ENCODE measurements at places on chromosomes 2 and 18. TPM values are rescaled to one million over a fixed set of nuclear protein-coding genes. Genes with fewer than 3 reads are reported as not detected.

- no peaks in the 10 kb centered on the region for H3K4me1 ChIP-seq
- DNase-seq: no peak
- no peak overlapping the region for H3K4me3 ChIP-seq
- no peaks in the 10 kb centered on the region for H3K27me3 ChIP-seq
- no peak overlapping the region for H3K27ac ChIP-seq
Observed at GRCh38 chr2:37379881-37380296, 35.5 kb downstream of the QPCT start.

DNA sequence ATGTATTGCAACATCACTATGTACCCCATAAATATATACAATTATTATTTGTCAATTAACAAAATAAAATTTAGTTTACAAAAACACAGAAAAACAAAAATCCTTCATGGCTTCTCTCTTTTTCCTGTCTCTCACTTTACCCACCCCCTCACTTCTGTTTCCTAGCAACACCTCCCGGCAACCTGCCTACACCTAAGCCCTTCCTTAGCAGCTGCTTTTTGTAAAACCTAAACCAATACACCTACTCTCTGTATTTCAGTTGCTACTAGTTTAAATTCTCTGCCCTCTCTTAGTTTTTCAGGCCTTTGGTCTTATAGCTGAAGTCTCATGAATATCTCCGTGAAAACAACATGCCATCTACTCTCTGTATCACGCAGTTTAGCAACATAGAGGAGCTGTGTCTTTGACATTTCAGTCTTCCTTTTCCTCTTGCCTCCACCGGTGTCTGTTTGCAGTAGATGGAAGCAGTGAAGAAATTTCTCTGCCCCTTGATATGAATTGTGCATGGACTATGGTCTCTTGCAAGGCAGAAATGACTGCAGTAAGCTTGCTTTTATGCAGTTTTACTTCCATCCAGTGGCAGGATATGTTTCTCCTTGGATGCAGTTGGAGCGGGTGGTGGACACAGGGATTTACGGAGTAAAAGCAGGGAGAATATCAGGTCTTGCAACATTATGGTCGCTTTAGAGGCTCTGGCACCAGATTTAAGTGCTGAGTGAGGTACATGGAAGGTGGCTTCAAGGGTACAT is 42.0 kb upstream of the ZDBF2 start:
- H3K4me1 ChIP-seq: no peaks in the 10 kb centered on the region
- no peak for DNase-seq
- no peak overlapping the region for H3K4me3 ChIP-seq
- H3K27me3 ChIP-seq: peaks cover 1% of the 10 kb centered on the region
- no peak overlapping the region for H3K27ac ChIP-seq

- H3K36me3 ChIP-seq: no peaks in the 10 kb centered on the region
- H3K27ac ChIP-seq: no peak overlapping the region
- no peak for DNase-seq
- H3K27me3 ChIP-seq: no peaks in the 10 kb centered on the region
- H3K4me3 ChIP-seq: no peak overlapping the region
- H3K4me1 ChIP-seq: peaks cover 2% of the 10 kb centered on the region
Observed at GRCh38 chr2:231970461-231970860, 8.9 kb downstream of the DIS3L2 start.

GRCh38 chr2:45218931-45219339 is 209.7 kb upstream of the SIX2 start:
- no peaks in the 10 kb centered on the region for H3K4me1 ChIP-seq
- no peaks in the 10 kb centered on the region for H3K27me3 ChIP-seq
- no peaks in the 10 kb centered on the region for H3K36me3 ChIP-seq
- no peak for DNase-seq
- H3K27ac ChIP-seq: no peak overlapping the region

GRCh38 chr2:211751848-211752247 is 786.8 kb downstream of the ERBB4 start:
- no peak overlapping the region for H3K27ac ChIP-seq
- no peaks in the 10 kb centered on the region for H3K27me3 ChIP-seq
- DNase-seq: no peak
- H3K36me3 ChIP-seq: no peaks in the 10 kb centered on the region
- no peak overlapping the region for H3K4me3 ChIP-seq

DNA sequence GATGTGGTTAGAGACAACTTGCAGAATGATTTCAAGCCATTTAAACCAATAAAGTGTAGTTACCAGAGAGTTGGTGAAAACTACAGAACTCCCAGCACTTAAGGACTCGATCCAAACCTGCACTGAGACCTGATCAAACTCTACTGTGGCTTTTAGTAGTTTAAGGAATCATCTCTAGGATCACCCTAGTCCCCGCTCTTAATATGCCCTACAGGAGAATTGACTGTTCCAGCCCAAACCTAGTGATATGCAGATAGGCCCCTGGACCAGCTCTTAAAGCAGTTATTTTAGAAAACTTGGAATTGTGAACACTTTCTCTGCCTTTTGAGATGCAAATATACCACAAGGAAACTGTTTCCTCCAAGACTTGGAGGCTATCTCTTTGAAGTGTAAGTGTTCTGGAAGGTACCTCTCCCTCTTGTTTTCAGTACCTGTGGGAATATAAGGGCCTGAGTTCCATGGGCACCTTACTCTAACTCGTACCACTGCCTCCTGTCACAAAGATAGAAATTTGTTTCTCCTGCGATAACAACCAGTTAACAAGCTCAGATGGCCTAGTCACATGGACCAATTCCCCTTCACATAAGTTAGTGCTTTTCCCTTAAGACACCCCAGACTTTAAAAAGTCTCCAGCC is 1367.2 kb upstream of the SLC39A10 start:
- H3K27ac ChIP-seq: no peak overlapping the region
- no peaks in the 10 kb centered on the region for H3K36me3 ChIP-seq
- H3K4me1 ChIP-seq: no peaks in the 10 kb centered on the region
- DNase-seq: no peak
- H3K4me3 ChIP-seq: no peak overlapping the region

DNA sequence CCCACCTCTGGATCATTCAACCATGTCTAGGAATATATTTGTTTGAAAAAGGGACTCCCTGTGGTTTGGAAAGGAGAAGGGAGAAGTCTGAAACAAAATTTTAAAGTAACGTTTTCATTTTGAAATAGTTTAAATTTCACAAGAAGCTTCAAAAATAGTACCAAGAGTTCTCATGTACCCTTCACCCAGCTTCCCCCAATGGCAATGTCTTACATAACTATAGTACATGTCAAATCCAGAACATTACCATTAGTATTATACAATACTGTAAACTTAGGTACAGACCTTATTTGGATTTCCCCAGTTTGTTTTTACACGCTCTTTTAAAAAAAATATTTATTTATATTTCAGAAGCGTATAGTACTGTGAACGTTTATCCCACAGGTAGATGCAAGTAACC is 4.0 kb upstream of the LYG2 start:
- peaks cover 5% of the 10 kb centered on the region for H3K36me3 ChIP-seq

GRCh38 chr2:37357530-37357929 is 13.1 kb downstream of the QPCT start:
- H3K4me1 ChIP-seq: no peaks in the 10 kb centered on the region
- H3K27ac ChIP-seq: no peak overlapping the region
- H3K27me3 ChIP-seq: peaks cover 1% of the 10 kb centered on the region
- H3K4me3 ChIP-seq: no peak overlapping the region
- DNase-seq: no peak

DNA sequence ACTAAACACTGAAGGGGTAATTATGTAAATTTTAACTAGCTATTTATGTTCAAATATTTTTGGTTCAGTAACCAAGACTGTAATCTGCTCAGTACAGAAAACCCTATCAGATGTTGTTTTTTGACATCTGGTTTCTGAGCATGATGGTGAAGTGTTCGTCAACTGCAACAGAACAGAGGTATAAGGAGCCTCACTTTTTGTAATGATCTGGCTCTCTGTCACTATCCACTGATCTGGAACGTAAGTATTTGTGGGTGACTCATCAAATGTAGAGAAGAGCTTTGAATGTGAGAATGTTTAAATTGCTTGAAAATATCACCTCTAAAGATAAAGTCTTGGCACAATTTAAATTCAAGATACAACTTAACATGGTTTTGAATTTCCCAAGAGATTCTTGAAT is 213.6 kb upstream of the FAM98A start:
- no peaks in the 10 kb centered on the region for H3K27me3 ChIP-seq
- H3K36me3 ChIP-seq: no peaks in the 10 kb centered on the region
- peaks cover 1% of the 10 kb centered on the region for H3K4me1 ChIP-seq
- no peak for DNase-seq

DNA sequence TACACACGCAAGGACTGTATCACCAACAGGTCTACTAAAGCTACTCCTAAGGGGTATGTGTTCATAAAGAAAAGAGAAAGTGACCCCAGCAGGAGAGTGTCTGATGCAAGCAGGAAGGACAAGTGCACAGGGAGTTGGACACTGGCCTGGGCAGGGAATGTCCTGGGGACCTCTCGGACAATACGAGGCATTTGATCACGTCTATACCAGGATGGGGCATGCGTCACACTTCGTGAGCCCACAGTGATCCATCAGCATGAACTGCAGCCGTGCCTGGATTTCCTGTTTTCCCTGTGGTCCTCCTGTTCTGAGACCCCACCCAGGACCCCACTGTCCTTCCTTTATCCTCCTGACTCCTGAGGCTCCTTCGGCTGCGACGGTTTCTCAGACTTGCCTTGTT is 113.9 kb downstream of the HDAC4 start:
- no peaks in the 10 kb centered on the region for H3K27me3 ChIP-seq
- peaks cover 3% of the 10 kb centered on the region for H3K4me1 ChIP-seq
- no peaks in the 10 kb centered on the region for H3K36me3 ChIP-seq

Gene CCDC74B
- 2.6 TPM for total RNA-seq

- H3K4me3 ChIP-seq: no peak overlapping the region
- H3K27ac ChIP-seq: no peak overlapping the region
- no peak for DNase-seq
- H3K27me3 ChIP-seq: no peaks in the 10 kb centered on the region
- no peaks in the 10 kb centered on the region for H3K36me3 ChIP-seq
- H3K4me1 ChIP-seq: peaks cover 3% of the 10 kb centered on the region
Observed at GRCh38 chr18:3089579-3089978, 76.6 kb upstream of the LPIN2 start.

GRCh38 chr18:68262690-68263294 is 452.1 kb downstream of the TMX3 start:
- no peak overlapping the region for H3K4me3 ChIP-seq
- no peak for DNase-seq
- H3K27ac ChIP-seq: no peak overlapping the region
- H3K36me3 ChIP-seq: no peaks in the 10 kb centered on the region

Gene MYOM1
- 63.8 TPM for total RNA-seq

- H3K36me3 ChIP-seq: no peaks in the 10 kb centered on the region
- H3K4me3 ChIP-seq: no peak overlapping the region
Observed at GRCh38 chr2:132680544-132680943, 10.5 kb upstream of the LYPD1 start.

Gene CDH20
- total RNA-seq: not detected

Gene TMEM163
- 0.36 TPM for total RNA-seq

GRCh38 chr2:166224197-166224596 is 96.4 kb upstream of the SCN1A start:
- no peak overlapping the region for H3K27ac ChIP-seq
- no peak overlapping the region for H3K4me3 ChIP-seq

DNA sequence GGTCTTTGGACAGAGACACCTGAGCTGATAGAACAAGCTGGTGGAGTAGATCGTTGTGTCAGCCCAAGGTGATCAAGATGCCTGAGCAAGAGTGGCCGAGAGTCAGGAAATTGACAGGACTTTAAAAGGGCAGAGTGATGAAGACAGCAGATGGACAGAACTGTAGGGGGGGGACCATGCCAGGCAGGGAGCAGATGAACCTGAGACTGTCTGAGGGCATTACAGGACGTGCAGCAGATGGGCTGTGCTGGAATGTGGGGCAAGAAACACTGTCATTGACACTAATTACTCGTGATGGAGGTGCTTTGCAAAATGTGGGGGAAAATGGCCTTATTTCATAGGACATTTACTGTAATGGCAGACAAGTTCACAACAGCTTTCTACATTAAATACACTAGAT is 225.0 kb downstream of the THSD7B start:
- H3K27ac ChIP-seq: no peak overlapping the region
- peaks cover 2% of the 10 kb centered on the region for H3K4me1 ChIP-seq
- DNase-seq: no peak
- no peaks in the 10 kb centered on the region for H3K36me3 ChIP-seq
- no peaks in the 10 kb centered on the region for H3K27me3 ChIP-seq
- no peak overlapping the region for H3K4me3 ChIP-seq

DNA sequence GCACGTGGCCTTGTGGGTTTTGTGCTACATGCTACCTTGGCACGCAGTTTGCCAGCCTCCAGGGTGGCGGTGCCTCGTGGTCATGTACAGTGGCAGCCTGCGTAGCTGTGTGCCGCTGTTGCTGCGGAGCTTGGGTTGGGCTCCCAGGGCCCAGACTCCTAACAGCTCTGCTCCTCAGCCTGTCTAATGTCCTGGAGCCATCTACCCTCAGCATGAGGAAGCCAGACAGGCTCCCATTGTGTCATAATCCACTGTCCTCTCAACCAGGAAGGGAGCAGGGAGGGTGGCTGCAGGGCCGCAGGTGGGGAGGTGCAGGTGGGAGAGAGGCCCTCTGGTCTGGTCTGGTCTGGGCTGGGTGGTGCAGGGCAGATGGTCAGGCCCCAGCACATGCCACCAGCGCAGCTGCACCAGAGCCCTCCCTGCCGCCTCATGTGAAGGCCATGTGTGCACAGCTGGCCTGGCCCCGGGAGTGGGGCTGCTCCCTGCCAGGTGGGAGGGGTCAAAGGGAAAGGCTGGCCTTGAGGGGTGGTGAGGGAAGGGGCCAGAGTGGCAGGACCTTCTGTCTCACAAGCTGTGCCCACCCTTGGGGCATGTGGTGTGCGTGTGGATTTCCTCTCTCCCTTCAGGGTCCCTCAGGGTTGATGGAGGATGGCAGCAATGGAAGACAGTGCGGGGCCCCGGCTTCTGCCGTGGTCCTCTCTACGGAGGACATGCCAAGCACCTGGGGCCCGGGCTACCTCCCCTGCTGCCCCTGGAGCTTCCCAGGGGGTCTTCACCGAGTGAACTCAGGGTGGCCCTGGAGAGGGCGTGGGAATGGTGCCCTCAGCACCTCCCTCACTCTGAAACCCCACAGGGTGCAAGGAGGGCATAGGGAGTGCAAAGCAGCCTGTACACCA is 4.8 kb downstream of the ATOH8 start:
- H3K4me3 ChIP-seq: no peak overlapping the region
- no peak overlapping the region for H3K27ac ChIP-seq
- H3K4me1 ChIP-seq: no peaks in the 10 kb centered on the region
- DNase-seq: peak; percentile 45
- no peaks in the 10 kb centered on the region for H3K36me3 ChIP-seq
- no peaks in the 10 kb centered on the region for H3K27me3 ChIP-seq

DNA sequence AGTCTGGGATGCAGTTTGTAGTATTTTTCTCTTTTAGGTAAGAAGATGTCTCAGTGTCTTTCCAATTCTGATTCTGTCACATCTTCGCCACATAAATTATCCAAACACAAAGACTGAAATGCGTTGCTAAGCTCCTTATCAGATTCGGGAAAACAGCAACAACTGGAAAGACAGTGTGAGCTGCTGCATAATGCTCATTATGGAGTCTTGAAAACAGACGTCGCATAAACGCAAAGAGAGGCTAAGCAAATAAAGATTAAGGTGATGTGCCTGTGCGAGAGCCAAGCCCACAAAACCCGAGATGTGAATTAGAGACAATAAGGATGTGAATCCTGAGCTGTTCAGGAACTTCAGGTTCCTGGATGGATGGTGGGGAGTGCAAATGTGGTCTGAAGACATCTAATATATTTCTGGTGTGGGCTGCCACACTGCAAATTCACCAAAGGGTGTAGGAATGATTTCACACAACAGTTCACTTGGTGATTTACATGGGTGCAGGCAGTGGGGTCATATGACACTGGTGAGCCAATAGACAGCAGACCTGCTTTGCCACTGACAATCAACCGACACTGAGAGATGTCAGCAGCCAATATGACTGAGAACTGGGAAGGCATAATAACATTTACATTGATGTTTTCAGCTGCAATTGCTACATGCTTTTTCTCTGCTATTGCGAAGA is 195.8 kb downstream of the MTX2 start:
- H3K36me3 ChIP-seq: no peaks in the 10 kb centered on the region
- DNase-seq: no peak
- no peak overlapping the region for H3K27ac ChIP-seq
- no peak overlapping the region for H3K4me3 ChIP-seq
- H3K27me3 ChIP-seq: no peaks in the 10 kb centered on the region
- no peaks in the 10 kb centered on the region for H3K4me1 ChIP-seq

Measured in aorta (tissue), 5 donors.